Stimulated activated CD8-positive, alpha-beta memory T cell treated with anti-CD3 and anti-CD28 coated beads, Interleukin-15, amount 100 ng/mL, for 48 hours (primary cell): ENCODE measurements at places on chromosomes 4 and X.

DNA sequence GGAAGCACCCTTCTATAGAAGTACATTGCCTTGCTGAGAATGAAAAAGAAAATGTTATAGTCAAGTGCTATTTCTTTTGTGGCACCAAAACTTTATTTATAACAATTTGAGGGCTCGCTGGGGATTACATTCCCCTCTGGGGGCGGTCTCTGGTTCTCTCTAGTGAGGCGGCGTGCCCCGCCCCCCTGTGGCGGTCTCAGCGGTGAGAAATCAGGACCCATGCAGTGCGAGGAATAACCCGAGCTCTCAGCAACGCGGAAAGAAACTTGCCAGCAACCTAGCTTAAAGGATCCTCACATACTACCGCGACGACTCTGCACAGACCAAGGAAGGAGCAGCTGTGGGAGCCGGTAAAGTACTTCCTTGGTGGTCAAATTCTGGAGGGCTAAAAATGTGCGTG, 83.4 kb upstream of the SHISA3 start:
- no peak for DNase-seq

DNA sequence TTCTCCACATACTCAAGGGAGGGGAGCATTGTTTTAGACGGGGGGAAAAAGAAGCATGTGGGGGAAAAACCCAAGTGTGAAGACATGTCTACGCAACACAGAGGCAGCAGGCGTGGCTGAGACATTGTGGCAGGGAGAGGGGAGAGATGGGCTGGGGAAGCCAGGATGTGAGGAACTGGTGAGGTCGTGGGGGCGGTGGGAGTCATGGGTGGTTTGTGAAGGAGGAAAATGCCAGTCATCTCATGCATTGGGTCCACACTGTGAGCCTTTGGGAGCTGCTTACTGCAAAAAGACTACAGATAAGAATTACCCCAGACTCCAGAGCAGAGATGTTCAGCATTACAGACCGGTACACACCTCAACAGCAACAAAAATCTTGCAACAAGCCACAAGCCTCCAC, 2.1 kb downstream of the JAKMIP1 start:
- peak; percentile 76 for DNase-seq

- no peak for DNase-seq
Measured at GRCh38 chr4:171157462-171158082, 655.6 kb upstream of the GALNTL6 start.

- DNase-seq = no peak
Measured at GRCh38 chr4:108048157-108048556, 58.5 kb downstream of the HADH start.

GRCh38 chr4:184171011-184171410, 46.7 kb downstream of the ENPP6 start:
- DNase-seq = no peak

DNA sequence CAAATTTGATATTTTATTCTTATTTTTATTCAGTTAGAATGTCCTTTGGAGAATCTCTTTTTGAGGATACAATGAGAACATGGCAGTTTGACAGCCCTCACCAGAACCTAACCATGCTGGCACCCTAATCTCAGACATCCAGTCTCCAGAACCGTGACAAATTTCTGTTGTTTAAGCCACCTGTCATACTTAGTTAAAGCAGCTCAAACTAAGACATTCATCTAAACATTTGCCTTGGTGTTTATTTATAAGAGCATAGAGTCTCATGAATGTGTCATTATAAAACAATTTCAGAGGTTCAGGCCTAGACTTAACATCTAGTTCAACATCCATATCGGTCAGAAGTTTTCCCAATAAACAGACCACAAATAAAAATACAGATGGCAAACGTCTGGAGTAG, 125.1 kb upstream of the FUNDC1 start:
- DNase-seq = no peak
